ENCODE measurements at places on chromosomes 6 and 20.

DNA sequence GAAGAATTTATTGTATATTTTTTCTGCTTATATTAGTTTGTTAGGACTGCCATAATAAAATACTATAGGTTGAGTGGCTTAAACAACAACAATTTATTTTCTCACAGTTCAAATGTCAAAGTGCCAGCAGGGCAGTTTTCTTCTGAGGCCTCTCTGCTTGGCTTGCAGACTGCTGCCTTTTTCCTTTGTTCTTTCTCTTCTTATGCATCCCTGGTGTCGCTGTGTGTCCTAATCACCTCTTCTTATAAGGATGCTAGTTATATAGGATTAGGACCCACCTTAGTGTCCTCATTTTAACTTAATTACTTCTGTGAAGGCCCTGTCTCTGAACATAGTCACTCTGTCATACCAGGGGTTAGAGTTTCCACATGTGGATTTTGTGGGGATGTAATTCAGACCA is 354.4 kb downstream of the NKAIN2 start:
- no peak for DNase-seq

- peak; percentile 36 for DNase-seq
Measured at GRCh38 chr20:60055740-60056139, 97.5 kb downstream of the CDH26 start.

DNA sequence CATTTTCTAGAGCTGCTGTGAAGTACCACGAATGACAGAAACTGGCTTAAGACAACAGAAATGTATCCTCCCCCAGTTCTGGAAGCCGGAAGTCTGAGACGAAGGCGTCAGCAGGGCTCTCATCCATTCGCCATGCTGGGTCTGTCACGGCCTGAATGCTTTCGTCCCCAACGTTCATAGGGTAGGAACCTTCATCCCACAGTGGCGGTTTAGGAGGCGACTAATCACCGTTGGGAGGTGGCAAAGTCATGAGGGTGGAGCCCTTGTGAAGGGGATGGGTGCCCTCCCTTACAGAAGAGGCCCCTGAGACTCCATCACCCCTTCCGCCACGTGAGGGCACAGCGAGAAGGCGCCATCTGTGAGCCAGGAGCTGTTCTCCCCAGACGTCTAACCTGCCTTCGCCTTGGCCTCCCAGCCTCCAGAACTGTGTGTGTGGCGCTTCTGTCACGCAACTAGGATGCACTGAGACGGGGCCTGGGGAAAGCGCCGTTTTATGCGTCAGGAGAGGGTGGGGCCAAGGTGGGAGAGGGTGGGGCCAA is 250.3 kb downstream of the TTLL2 start:
- no peak for DNase-seq

DNA sequence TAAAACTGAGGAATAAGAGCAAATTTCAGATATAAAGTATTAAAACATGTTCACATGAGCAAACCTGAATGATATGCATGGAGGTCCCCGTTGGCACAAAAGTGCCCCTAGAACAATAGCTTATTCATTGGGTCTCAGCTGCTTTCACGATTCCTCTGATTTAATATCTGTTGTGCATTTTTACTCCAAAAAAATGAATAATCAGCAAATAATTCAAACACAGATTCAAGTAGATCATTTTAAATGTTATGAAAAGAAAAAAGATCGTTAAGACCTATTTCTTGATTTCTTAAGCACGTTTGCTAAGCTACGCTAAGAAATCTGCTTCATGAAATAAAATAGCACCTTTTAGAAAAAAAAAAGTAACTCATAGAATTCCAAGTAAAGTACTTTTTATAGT is 21.7 kb downstream of the HUS1B start:
- no peak for DNase-seq

DNA sequence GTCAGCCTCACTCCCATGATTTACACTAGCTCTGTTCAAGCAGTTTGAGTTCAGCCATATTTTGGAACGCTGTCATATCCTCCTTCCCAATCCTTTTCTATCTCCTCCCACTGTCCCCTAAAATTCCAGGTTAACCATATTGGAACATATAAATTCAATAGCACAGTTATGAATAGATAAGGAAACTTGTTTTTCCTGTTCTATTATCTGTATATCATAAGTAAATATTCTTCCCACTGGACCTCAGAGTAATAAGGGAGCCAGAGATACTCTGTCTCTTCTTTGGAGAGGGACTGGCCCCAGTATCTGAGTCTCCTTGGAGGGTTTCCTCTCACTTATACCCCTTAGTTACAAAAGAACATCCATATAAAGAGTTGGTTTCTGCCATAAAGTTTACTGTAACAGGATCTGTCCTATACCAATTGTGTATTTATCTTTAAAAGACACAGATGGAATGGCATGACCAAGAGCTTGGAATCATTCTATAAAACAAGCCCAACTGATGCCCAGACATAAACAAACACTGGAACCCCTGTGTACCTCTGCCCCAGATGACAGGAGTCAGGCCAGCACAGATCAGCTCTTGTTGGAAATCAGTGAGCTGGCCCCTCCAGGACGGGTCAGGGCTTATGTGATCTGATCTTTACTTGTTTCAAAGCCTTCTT is 67.1 kb downstream of the EPB41L2 start:
- no peak for DNase-seq

DNA sequence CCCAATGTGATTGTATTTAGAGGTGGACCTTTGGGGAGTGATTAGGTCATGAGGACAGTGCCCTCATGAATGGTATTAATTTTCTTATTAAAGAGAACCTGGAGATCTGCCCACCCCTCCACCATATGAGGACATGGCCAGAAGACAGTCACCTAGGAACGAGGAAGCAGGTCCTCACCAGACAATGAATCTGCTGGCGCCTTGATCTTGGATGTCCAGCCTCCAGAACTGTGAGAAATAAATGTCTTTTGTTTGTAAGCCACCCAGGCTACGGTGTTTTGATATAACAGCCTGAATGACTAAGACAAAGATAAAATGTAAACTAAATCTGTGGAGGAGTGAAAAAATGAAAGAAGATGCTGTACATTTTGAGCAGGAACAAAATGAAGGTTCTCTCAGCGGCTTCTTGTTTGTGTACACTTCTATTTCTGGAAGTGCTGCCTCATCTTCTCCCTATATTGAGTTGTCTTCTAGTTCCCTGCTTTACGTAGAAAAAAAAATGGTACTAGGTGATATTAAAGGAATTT is 1.5 kb upstream of the IPCEF1 start:
- DNase-seq: no peak

DNA sequence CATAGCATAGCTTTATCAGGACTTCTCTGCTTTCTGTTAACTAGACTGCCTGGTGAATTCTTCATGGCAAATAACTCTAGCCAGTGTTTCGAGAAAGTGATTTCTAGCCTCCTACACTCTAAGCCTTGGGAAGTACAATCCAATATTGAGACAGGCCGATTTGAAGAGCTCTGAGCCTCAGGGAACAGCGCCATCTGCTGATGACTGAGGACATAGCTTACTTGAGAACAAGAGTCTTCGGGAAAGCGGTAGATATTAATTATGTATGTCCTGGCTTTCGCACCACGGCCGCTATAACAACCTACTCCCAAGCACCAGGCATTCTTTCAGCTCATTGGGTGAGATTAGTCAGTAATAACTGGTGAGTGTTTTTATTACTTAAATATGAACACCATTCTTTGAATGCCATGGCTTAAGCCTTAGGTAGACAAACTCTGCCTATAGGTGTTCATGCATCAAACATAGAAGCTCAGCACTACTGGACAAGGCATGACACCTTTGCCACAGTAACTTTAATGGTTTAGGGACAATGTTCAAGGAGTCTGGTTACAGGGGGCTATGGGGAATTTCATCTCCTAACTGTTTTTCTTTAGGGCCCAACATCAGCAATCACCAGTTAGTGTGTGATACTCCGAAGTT is 518.6 kb downstream of the BMP2 start:
- DNase-seq: peak; percentile 6

DNA sequence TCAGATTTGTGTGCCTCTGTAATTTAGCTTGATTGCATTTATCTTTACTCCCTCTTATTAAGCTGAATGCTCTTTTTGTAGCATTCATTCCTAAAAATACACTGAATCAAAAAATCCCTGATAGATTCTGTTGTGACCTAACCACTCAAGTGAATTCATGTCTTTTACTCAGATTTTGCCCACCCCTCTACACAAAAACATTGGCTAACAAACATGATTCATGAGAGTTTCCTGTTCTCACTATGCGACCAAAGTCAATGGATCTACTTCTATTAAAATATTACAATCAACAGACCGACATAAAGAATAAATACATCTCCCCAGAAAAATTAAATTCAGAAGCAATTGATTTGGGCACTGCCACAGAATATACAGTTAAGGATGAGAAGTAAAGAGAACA is 99.5 kb upstream of the THEMIS start:
- no peak for DNase-seq

All from GM06990 (cell line).